Stimulated activated CD4-positive, alpha-beta T cell treated with anti-CD3 and anti-CD28 coated beads, Interleukin-1b, Interleukin-23, amount 100 ng/mL, for 1 hour (primary cell): ENCODE measurements at places on chromosomes 2 and 18.

DNA sequence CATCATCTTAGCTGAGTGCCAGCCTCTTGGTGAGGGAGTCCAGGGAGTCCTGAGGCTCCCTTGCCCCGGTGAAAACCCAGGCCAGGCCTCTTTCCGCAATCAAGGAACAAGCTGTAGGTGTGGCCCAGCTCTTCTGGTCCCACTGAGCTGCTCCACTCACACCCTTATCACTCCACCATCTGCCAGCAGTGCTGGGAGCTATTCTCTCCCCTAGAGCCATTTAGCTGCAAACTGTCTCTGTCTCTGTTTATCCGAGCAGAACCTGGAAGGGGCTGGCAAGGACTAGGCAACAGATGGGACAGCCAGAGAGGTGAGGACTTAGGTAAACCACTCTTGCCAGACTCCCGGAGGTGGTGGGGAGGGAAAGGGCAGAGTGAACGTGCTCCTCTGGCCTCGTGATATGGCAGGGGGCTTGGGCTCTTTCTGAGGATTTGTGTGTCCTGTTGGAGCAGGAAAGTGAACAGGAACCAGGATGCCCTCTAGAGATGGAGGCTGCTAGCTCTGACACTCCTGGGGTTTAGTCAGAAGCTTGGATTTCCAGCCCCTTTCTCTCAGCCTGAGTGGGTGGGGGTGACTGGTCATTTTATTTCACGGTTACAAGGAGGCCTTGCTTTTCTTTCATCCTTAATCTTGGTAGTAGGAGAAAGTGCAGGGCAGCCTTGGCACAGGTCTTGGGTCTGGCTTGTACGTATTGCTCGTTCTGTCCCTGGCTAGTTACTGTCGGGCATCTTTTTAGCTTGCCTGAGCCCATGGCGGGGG lies 19.6 kb downstream of the B3GNT2 start:
- no peak for DNase-seq

DNA sequence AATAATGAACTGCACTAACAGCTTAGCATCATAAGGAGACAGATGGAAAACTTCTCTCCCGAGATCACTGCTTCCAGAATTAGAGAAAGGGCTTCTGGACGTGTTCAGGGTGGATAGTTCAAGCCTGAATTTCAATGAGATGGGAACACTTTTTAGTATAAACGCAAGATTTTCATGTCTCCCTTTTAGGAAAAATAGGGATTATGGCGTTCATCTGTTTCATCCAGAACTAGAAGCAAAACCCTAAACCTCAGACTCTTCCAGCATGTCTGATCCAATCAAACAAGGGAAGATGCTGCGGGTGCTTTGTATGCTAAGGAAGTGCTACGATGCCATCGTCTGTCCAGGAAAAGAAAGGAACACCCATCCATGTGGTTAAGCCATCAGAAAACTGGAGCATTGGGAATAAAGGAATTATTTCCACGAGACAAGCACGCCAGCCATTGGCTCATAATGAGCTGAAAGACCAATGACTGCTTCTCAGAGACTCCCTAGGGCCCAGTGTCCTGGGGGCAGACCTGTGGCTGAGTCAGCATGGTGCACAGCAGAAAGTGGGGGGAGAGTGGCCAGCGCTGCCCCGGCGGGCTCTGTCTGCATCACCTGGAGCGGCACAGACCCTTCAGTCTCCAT lies 65.9 kb upstream of the AFF3 start:
- no peak for DNase-seq

GRCh38 chr18:24031916-24032315 lies 17.4 kb downstream of the TTC39C start:
- DNase-seq, result no peak

GRCh38 chr2:132979339-132980093 lies 309.5 kb upstream of the LYPD1 start:
- no peak for DNase-seq

DNA sequence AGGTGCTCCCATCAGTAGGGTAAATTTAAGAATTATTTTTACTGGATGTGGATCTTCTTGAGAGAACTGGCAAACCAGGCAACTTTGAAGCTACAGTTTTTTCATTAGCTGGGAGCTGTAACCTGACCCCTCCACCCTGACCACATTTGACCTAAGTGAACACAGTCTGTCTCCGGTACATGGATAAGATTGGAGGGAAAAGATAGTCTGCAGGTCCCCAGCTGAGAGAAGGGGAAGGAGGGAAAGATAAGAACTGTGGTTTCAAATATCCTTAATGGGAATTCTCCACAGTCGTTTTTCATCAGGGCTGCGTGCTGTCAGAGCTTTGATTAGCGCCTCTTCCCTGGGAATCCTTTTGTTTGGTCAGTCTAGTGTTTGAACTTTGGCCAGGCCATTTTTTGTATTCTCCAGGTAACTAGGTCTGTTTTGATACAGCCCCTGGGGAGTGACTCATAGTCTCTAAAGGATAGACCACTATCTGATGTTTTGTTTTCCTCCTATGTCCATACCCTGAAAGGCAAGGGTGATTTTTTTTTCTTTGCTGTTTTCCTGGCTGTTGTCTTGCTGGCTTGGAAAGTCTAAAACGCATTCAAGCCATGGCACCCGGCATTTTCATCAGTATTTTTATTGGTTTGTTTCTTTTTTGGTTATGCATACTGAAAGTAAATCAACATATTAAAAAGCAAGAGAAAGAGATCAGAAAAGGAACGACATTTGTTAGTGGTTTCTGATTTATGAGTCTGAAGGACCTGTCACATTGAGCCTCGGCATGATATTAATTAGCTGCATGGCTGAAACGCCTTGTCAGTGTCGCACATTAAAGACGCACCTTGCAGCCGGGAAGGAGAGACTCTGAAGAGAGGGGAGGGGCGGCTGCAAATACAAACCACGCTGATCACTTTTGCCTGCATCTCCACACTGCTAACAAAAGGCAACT lies 183.4 kb upstream of the FN1 start:
- no peak for DNase-seq
